ENCODE measurements at places on chromosomes 6 and 20. TPM values are rescaled to one million over a fixed set of nuclear protein-coding genes. Genes with fewer than 3 reads are reported as not detected.

Gene GABRR1
- not detected for total RNA-seq

Gene R3HDML
- not detected for total RNA-seq

Gene DAAM2
- 122 TPM for total RNA-seq

Gene TOX2
- total RNA-seq, result 1.5 TPM

Gene PAX1
- 0.49 TPM for total RNA-seq

Gene TNFRSF21
- total RNA-seq, result 80.1 TPM

Gene TPBG
- total RNA-seq, result 73.3 TPM

Gene BPI
- total RNA-seq, result not detected

Gene MTFR2
- total RNA-seq, result 0.73 TPM

Gene MDC1
- total RNA-seq, result 8.5 TPM

Gene CLVS2
- not detected for total RNA-seq

Gene SLC26A8
- total RNA-seq, result not detected

Gene FAM50B
- total RNA-seq, result 8.6 TPM

Gene TP53TG5
- total RNA-seq, result not detected

Gene FILIP1
- total RNA-seq, result 2.9 TPM

Gene PSORS1C1
- 1.6 TPM for total RNA-seq

Gene SLC16A10
- 0.81 TPM for total RNA-seq

Gene JPH2
- total RNA-seq, result 21.4 TPM

Gene RIPPLY2
- total RNA-seq, result 0.97 TPM

Gene NKX2-4
- not detected for total RNA-seq

Gene SNX3
- total RNA-seq, result 133 TPM

Gene ADGRG6
- 0.36 TPM for total RNA-seq

Gene HDGFL1
- total RNA-seq, result not detected

Gene GABRR2
- 0.16 TPM for total RNA-seq

Gene SYCP2
- 1.6 TPM for total RNA-seq

Gene STAU1
- total RNA-seq, result 56.8 TPM

Gene EPM2A
- total RNA-seq, result 13.3 TPM

Gene KIF6
- total RNA-seq, result 3.7 TPM

Gene ARFGEF3
- total RNA-seq, result 1.5 TPM

Gene DEFB123
- not detected for total RNA-seq

Gene APCDD1L
- total RNA-seq, result 9.8 TPM

Gene BPIFB2
- not detected for total RNA-seq

Gene DNPH1
- 31.8 TPM for total RNA-seq

Gene CGA
- not detected for total RNA-seq

Gene GPX5
- not detected for total RNA-seq

Gene TRIM10
- not detected for total RNA-seq

Gene TRIM38
- 10.6 TPM for total RNA-seq

Gene AGPAT4
- 14.9 TPM for total RNA-seq

Gene AVP
- total RNA-seq, result not detected

Gene FAM184A
- total RNA-seq, result 0.36 TPM

Gene CFAP61
- total RNA-seq, result 0.12 TPM

Gene PPP1R14C
- 0.16 TPM for total RNA-seq

Gene C4A
- 6.8 TPM for total RNA-seq

Gene RNF182
- 15.4 TPM for total RNA-seq

Gene GNAS-AS1
- total RNA-seq, result 0.81 TPM

Gene CD40
- 10.5 TPM for total RNA-seq

Gene GPR6
- not detected for total RNA-seq

Gene MOG
- not detected for total RNA-seq

Gene MAP1LC3A
- 49.1 TPM for total RNA-seq

Gene KCNK15
- 133 TPM for total RNA-seq
